ENCODE measurements at places on chromosomes 2 and 18. TPM values are rescaled to one million over a fixed set of nuclear protein-coding genes. Genes with fewer than 3 reads are reported as not detected.

GRCh38 chr2:141496810-141497209 is 634.0 kb downstream of the LRP1B start:
- H3K36me3 ChIP-seq: no peaks in the 10 kb centered on the region
- H3K27me3 ChIP-seq: no peaks in the 10 kb centered on the region
- H3K4me1 ChIP-seq: no peaks in the 10 kb centered on the region
- DNase-seq: no peak
- no peak overlapping the region for H3K27ac ChIP-seq

DNA sequence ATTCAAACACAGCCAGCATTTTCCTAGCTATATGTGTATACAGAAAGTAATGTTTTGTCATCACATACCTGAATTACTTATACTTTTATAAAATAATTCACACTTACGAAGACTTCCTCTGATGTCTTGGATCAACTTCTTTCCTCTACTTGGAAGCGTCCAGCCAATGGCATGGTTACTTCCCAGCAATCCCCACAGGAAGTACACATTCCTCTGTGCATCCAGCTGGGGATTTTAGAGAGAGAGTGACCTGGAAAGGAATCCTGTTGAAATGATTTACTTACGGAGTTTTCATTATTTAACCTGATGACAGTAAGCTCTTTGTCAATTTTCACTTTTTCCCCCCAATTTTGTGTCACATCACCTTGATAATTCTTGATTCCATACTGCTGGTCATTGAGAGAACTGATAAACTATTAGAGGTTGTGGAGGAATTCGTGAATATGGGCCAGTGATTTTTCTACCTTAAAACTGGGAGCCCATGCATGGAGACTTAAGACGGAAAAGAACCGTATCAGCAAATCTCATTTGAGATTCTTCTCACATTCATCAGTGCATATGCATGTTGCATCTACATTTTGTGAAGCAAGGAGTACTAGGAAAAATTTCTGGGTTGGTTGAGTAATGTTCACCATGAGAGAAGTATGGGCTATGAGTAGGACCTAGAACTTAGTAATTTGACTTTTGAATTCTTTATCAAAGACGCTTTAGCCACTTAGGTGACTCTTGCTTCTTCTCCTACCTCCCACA is 9.0 kb upstream of the IL18R1 start:
- no peaks in the 10 kb centered on the region for H3K27me3 ChIP-seq
- H3K4me3 ChIP-seq: no peak overlapping the region
- H3K4me1 ChIP-seq: no peaks in the 10 kb centered on the region
- no peak overlapping the region for H3K27ac ChIP-seq
- no peak for DNase-seq

DNA sequence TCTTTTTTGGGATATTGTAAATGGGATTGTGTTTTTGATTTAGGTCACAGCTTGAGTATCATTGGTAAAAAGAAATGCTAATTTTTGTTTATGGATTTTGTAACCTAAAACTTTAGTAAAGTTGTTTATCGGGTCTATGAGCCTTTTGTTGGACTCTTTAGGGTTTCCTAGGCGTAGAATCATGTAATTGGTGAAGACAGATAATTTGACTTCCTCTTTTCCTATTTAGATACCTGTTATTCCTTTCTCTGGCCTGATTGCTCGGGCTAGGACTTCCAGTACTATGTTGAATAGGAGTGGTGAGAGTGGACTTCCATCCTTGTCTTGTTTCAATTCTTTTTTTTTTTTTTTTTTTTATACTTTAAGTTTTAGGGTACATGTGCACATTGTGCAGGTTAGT is 149.0 kb downstream of the QPCT start:
- no peak for DNase-seq
- no peaks in the 10 kb centered on the region for H3K36me3 ChIP-seq
- no peaks in the 10 kb centered on the region for H3K27me3 ChIP-seq
- H3K4me3 ChIP-seq: no peak overlapping the region
- no peaks in the 10 kb centered on the region for H3K4me1 ChIP-seq

GRCh38 chr2:105324732-105325131 is 4.8 kb downstream of the TGFBRAP1 start:
- H3K27me3 ChIP-seq: no peaks in the 10 kb centered on the region
- no peaks in the 10 kb centered on the region for H3K36me3 ChIP-seq

DNA sequence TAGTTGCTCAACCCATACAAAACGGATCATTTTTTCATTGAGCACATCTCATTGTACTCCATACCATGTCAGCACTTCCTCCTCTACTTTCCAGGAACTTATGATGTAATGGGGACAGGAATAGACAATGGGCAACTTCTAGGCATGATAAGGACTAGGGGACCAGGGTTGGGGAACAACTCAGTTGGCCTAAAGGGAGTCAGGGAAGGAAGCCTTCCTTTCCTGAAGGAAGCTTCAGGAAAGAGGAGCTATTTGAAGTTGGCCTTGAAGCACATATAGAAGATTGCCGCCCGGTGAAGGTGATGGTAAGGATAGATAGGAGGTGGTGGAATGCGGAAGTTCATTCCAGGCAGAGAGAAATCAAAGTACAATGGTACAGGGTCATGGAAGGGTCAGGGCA is 283.9 kb downstream of the SLC8A1 start:
- H3K27ac ChIP-seq: no peak overlapping the region
- H3K4me1 ChIP-seq: no peaks in the 10 kb centered on the region
- H3K27me3 ChIP-seq: no peaks in the 10 kb centered on the region
- no peak overlapping the region for H3K4me3 ChIP-seq
- DNase-seq: no peak

GRCh38 chr18:58970943-58971790 is 106.5 kb downstream of the ZNF532 start:
- no peak for DNase-seq
- no peaks in the 10 kb centered on the region for H3K36me3 ChIP-seq
- no peak overlapping the region for H3K4me3 ChIP-seq
- peaks cover 38% of the 10 kb centered on the region for H3K27me3 ChIP-seq

- H3K27me3 ChIP-seq: peaks cover 28% of the 10 kb centered on the region
- peaks cover 11% of the 10 kb centered on the region for H3K4me1 ChIP-seq
- H3K4me3 ChIP-seq: no peak overlapping the region
- no peak for DNase-seq
Observed at GRCh38 chr18:49845629-49846360, 32.5 kb upstream of the ACAA2 start.

DNA sequence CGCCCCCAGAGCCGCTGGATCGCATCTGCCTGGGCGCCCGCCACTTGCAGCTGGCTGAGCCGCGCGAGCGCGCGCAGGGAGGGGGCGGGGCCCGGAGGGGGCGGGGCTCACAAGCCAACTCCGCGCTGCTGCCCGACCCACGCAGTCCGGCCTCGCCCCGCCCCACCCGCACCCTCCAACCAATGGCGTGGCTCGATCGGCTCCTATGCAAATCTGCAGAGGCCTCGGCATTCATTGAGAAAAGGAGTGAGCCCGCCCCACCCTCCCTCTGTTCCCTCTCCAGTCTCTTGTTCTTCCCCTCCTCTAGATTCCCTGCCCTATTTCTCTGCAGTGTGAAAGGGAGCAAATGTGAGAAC is at the start of gene ALK:
Gene ALK, minus strand, starts transcription at position 27 of the 356 bp plus-strand sequence. CDS start 927 bp downstream, outside the sequence.
- peak within 1 kb of the TSS; percentile 75 for H3K4me3 ChIP-seq
- peaks cover 59% of the 10 kb centered on the region for H3K27me3 ChIP-seq
- DNase-seq: peak; percentile 30

DNA sequence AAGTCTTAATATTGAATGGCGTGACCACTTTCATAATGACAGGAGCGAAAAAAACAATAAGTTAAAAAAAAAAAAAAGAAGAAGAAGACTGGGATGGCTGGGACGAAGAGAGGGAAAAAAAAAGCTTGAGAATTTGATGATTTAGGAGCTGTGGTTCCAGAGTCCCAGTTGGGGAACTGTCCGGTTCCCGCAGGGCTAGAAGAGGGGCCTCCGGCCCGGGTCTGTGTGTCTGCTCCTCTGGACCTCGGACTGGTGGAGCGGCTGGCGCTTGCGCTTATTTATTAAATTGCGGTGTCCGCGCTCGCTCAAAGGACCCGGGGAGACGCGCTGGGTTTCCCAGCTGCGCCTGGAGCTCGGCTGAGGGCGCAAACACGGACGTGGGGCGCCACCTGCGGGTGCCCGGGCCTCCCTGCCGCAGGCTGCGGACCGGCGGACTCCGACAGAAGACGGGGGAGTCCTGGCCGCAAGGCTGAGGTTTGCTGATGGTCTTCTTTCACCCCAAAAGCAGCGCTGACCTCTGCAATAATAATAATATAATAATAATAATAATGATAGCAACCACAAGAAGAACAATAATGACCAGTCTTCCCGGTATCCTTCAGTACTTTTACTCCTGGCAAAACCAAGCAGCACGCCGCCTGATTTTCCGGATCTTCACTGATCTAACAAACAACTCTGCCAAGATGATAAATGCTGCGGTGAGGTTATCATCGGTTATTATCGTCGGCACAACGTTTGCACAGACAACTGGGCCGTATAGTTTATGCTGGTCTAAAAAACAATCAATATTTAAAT is at the start of gene CBLN2:
Gene CBLN2, minus strand, starts transcription at position 251 of the 795 bp plus-strand sequence. CDS start 2,182 bp downstream, outside the sequence.
- DNase-seq: no peak
- H3K27me3 ChIP-seq: peaks cover 29% of the 10 kb centered on the region
- no peak within 1 kb of the TSS for H3K4me3 ChIP-seq
- H3K27ac ChIP-seq: no peak within 1 kb of the TSS
- H3K36me3 ChIP-seq: no peaks in the 10 kb centered on the region

DNA sequence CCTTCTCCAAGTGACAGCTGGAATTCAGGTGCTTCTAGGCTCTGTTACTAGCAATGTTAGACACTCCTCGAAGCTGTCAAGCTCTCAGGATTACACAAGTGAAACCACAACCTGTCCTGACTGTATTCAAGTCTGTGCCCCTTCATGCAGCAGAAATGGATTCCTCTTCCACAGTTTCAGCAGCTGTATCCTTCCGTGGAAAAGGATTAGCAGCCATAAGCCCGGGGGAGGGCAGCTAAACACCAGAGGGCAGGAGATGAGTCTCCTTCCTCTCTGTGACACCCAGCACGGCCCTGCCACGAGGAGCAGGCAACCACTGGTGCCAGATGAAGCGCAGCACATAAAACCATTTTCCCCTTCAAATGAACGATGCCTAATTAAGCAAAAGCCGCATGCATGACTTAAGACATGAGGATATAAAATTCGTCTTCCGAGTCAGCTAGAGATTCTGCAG is 1.2 kb downstream of the ST3GAL5 start:
- H3K27me3 ChIP-seq: no peaks in the 10 kb centered on the region
- peak; percentile 24 for DNase-seq

The CD302 gene
- 1.5 TPM for total RNA-seq

The EVX2 gene
- total RNA-seq: not detected

The LHCGR gene
- not detected for total RNA-seq

The OR6B2 gene
- not detected for total RNA-seq

The ABCG5 gene
- total RNA-seq: not detected

The MBOAT2 gene
- 4.9 TPM for total RNA-seq

The ZNF521 gene
- total RNA-seq: not detected

The OTOS gene
- total RNA-seq: not detected

The UBR3 gene
- 33.6 TPM for total RNA-seq

The TGFA gene
- 1.9 TPM for total RNA-seq

The KLHL14 gene
- total RNA-seq: not detected

The ALKAL2 gene
- 1.0 TPM for total RNA-seq

The CXCR4 gene
- total RNA-seq: 1,429 TPM

Measured in T-helper 17 cell (primary cell).